ENCODE measurements at places on chromosomes 11 and 22.

- DNase-seq, result no peak
These were observed 40.5 kb downstream of the LRRC32 start for GRCh38 chr11:76629853-76630599.

GRCh38 chr11:111378185-111378860 lies 752 bp downstream of the POU2AF1 start:
- DNase-seq, result no peak

DNA sequence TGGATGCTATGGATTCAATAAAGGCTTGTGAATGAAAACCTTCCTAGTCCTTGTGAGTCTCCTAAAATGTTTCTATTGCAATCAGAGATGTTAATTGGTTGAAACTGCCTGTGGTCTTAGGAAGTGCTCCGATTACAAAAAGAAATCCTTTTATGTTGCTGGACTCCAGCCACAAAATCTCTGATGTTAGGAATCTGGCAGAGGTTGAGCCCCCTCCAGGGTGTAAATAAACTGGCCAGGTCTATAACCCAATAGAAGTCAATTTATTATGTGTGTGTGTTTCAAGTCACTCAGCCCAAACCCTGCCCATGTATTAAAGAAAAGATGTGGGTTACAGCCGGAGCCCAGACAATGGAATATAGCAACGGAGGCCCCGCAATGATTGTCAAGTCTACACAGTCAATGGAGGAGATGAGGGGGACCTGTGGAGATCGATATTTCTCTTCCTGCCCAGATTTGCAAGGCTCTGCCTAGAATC lies 218.1 kb upstream of the SORL1-AS1 start:
- DNase-seq, result no peak

DNA sequence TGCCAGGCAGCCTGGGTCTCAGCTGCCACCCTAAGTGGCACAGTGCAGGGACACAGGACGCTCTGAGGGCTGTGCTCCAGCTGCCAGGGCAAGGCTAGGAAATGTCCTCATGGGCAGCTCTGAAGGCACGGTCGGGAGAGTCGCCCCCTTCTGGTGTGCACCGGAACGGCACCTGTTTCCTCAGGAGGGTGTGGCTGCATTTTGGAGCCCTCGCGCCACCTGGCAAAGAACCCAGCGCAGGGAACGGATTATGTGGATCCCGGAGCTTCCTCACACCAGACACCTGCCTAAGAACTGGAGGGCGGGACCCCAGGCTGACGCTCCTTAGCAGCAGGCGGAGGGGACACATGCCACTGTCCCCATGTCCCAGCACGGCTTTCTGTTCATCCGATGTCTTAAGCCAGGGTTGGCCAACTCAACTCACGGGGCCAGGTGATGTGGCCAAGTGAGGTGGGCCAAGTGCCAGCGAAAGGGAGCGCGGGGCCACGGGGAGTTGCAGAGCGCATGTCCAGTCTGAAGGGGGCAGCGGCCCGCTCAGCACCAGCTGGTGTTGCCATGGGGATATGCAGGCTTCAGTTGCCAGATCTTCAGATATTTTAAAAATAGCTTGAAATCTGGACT lies 5.1 kb upstream of the SLC22A8 start:
- no peak for DNase-seq

GRCh38 chr22:33569018-33569417 lies 351.3 kb downstream of the LARGE1 start:
- DNase-seq, result no peak
